CD4-positive, alpha-beta T cell treated with Interleukin-1 beta for 1 hour (primary cell): ENCODE measurements at places on chromosomes 7 and 10.

GRCh38 chr7:74256491-74257408, 2.6 kb upstream of the RFC2 start:
- no peak for DNase-seq

DNA sequence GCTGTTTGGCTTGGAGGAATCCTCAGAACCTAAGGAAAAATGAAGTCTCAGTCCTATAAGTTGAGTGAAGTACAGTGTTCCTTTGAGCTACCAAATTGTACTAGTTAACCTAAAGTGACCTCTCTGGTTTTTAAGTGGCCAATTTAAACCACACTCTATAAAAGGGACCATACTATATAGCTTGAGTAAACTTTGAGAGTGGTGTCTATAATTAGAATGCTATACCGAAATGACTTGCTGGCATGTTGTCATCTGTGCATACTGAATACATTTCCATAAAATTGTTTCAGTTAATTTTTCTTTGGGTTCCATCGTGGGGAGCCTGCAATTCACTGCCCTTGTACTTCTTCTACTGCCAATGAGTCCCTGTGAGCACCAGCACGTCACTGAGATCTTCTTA, 151.1 kb downstream of the DKK1 start:
- no peak for DNase-seq

GRCh38 chr7:106151459-106152312, 39.6 kb upstream of the SYPL1 start:
- DNase-seq: no peak

- DNase-seq: no peak
Observed at GRCh38 chr10:53839440-53840039, 961.5 kb downstream of the PCDH15 start.

DNA sequence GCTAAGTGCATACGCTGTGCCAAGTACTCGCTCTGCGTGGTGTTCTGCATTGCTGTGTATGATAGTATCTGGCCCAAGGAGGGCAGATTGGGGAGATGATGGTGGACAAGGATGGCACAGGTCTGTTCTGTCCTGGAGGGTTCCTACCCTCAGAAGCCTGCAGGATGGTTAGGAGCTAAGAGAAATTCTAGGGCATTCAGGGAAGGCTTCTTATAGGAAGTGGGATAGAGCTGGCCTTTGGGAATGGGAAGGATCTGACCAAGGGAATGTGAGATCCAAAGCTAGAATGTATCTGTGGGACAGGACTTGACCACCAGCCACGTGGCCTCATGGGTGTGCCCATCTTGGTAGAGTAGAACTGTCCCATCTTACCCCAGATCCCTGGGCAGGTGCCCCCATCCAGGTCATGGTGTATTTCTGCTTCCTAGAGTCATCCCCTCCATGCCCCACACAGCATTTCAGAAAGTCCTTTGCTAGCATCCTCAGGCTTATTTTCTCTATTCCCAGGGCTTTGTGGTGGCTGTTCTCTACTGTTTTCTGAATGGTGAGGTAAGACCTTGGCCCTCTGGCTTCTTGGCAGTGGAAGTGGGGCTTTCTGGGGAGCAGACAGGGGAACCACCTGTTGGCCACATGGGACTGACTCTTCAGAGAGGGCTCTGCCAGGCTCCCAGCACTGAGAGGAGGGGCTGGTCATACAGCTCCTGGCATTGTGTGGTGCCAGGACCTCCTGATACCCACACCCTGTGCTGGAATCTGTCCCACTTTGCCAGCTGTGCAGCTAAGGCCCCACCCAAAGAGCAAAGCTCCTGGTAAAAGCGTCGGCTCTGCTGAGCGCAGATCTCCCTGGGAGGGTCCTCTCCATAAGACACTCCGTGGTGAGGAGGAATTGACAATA, 52.5 kb downstream of the ADCYAP1R1 start:
- no peak for DNase-seq

GRCh38 chr10:94430701-94431100, 28.4 kb downstream of the TBC1D12 start:
- no peak for DNase-seq

GRCh38 chr10:13117841-13118783, 18.1 kb downstream of the OPTN start:
- no peak for DNase-seq

DNA sequence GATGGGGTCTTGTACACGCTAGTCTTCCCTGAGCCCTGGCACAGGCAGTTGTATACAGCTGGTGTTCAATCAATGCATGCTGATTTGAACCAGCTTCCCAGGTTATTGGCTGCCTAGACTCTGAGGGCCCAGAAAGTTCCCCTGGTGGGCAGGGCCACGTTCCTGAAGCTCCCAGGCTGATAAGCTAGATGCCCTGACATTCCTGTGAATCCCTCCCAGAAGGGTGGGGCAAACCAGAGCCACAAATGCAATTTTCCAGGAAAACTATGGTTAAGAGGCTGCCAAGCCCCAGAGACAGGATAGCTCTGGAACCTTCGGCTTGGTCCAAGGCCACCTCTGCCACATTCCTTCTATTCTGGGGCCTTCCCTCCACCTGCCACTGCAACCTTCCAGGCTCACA, 78.2 kb downstream of the FAM53B start:
- no peak for DNase-seq

DNA sequence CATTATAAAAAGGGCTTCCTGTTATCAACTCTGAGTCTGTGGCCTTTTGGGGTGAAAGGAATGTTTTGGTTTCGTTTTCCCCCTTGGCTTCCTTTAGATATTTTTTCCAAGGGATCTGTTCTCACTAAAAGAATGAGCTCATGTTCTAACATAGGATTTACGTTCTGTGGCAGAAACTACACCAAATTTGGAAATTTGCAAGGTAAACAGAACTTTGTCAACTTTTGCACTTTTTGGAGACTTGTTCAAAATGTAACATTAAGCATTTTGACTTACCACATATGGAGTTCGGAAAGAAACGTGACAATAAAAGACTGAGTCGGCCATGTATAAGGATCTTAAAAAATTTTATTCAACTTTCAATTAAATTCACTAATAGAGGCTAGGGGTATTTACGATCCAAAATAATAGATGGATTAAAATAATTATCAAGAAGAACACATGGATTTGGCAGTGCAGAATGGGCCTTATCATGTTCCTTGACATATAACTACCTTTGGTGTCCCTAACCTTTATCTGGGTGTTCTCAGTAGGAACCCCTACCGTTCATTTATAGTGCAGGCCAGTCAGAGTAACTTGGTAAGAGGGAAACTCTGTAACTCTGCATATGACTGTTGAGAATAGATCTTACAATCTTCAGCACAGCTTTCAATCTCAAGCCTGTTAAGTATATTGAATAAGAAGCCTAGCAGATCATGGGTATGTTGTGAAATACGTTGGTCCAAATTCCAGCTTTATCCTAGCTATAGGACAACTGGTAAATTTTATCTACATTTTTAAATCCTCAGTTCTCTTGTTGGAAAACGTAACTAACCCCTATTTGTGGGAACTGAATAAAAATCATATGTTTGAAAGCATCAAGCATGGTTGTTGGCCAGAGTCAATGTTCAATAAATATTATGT, 11.8 kb downstream of the CPED1 start:
- DNase-seq: no peak

DNA sequence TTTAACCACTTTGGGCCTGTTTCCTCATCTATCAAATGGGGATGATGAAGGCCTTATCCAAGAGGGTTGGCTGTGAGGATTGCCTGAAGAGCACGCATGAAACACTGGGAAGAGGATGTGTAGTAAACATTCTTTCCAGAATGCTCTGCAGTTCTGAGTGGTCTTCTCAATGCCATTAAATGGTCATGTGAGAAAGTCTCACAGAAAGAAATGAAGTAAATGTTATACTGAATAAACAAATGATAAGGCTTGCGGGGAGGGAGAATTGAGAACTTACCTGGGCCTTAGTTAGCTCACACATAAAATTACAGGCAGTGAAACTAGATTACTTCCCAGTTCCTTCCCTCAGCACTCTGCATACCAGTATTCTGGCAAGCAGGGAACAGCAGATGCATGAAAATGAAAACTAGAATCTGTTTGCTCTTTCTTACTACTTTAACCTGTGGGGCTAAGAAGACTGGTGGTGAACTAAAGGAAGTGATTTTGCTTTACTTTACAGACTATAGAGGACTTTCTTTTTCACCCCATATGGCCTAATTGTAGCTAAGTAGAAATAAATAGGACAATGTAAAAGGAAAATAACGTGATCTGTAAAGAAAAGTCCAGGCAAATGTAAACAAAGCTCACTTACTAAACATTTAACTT, 135.3 kb upstream of the CCDC6 start:
- no peak for DNase-seq

DNA sequence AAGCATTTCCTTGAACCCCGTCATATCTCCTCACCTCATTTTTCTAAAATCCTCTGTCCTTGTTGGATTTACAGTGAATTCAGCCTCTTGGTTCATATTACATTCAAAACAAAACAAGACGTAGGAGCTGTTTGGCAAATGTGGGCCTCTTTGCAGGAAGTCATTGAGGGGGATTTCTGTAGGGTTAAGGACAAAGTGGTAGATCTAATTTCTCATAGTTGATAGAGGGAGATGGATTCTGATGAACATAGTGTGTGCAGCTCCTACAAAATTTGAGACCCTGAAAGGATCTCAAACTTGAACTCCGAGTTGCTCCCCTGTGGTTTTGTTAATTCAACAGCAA, 682 bp downstream of the TBXAS1 start:
- no peak for DNase-seq

DNA sequence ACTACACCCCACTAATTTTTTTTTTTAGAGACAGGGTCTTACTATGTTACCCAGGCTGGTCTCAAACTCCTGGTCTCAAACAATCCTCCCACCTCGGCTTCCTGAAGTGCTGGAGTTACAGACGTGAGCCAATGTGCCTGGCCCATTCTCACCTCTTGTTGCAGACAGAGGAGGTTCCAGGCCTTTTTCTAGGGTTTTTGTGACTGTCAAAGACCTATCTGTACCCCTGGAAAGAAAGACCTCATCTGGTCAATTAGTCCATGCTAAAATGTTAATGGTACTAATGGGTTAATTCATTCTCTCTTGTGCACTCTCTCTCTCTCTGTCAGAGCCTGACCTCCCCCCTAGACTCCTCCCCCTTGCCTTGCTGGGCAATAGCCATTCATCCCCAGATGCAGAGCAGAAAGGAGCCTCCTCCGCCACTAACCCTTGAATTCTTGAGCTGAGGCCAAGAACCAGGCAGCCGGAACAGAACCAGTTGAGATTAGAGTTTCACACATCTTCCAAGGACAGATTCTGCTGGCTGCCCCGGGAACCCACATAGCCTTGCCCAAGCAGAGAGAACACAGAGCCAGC, 209.7 kb downstream of the SKIDA1 start:
- DNase-seq: no peak

DNA sequence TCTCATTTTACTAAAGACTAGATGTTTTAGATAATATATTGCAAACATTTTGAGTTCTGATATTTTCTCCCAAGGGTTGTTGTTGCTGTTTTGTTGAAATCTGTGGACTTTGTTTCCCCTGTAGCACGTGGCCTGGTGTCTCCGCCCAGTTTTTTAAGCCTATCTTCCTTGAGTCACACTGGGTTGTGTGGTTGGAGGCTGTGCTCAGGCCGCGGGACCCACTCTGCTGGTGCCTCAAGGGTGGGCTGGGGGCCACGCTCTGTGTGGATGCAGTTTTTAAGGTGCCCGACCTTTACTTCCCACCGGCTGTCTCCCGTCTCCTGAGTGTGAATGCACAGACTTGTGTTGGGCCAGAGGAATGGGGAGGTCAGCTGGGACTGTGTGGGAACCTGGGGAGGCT, 4.2 kb upstream of the PRAP1 start:
- DNase-seq: no peak

GRCh38 chr10:89399956-89400355, 7.5 kb downstream of the IFIT1 start:
- DNase-seq: no peak

DNA sequence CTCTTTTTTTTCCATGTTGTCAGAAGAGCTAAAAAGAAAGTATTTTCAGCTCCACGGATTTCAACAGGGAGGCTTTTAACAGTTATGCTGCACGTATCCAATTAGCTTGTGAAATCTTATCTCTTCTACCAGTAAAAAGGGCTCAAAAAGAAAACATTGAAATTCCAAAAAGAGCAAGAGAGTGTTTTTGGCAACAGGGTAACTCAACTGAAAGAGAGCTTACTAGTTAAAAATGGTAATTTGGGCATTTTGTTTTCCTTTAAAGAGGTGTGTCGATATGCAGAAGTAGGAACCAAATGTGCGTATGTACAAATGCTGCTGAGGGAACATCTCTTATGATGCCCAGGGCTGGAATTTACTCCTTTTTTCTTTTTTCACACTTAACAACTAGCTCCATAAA, 292.8 kb downstream of the PRKG1 start:
- no peak for DNase-seq

DNA sequence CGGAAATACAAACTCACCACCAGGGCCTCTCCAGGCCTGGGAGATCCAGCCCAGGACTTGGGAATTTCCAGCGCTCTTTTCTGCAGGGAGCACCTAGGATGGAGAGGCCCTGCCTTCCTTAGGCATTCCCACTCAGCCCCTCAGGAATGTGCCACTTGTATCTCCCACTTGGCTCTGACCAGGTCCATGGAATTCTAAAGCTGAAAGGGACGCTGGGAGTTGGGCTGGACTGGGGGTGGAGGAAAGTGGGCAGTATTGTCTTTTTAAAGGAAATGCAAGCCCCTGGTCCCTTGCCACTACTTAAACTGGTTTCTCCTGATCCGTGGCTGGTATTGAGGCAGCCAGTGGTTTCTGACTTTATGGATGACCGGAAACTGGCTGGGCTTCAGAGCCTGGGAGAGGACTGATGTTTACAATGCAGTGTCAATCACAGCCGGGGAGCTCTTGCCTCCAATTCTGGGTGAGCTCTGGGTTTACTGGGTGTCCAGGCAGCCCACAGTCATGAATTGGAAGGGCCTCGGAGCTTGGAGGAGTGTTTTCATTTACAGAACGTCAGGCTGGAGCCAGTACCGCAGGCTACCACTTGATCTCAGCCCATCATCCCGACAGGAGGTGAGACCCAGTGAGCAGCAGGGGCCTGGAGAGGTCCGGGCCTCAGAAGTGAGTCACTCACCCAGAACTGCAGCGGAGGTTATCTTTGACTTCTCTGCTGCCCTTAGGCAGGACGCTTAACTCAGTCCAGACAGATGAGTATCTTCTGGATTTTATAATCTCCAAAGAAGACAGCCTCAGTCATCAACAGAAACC, 27.3 kb downstream of the AGAP3 start:
- DNase-seq: no peak

- DNase-seq: no peak
Observed at GRCh38 chr7:149715476-149715875, 57.9 kb downstream of the ZNF467 start.

DNA sequence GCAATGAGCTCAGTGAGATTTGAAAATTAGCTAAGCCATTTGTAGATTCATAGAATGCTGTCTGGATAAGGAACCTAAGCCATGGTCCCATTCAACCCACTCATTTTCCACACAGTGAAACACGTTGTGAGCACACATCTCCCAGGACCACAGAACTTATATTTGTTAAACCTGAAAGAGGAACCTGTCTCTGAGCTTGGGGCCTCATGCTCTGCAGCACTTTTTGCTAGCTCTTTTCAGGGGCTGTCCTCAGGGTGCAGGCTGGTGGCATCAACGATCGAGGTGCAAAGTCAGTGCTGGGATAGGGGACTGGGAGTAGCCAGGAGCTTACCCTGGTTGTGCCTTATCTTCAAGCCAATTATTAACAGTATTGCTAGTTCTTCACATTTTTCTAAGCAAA, 11.9 kb downstream of the HECW1 start:
- no peak for DNase-seq
